ENCODE measurements at places on chromosomes 4 and X.

DNA sequence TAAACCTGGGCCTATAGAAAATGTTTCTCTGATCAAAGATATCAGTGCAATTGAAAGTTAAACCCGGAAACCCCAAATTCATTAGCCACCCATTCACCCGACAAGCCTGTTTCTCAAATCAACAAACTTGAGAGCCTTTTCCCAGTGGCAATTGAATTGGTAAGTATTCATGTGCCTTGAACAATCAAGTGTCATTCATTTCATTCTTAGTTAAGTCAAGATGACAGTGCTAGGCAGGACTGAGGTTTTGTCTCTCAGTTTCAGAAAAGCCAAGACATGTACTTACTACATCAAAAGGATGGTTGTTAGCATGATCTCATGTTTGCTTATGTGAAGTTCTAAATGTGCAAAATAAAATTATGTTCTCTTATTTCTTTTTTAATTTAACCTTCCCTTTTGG, 32.3 kb downstream of the CC2D2A start:
- DNase-seq, result no peak

DNA sequence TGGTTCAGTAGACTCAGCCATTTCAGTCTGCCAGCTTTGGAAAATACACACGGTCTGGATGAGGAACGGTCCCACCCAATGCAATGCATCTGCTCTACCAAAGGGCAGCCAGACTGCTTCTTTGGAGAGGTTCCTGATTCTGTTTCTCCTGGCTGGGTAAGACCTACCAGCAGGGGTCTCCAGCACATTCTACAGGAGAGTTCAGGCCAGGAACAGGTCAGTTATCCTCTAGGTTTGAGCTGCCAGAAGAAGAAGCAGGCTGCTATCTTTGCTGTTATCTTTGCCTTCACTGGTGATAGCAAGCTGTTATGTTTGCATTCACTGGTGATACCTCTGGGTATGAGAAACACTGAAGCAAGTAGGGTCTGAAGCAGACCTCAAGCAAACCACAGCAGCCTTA, 45.5 kb upstream of the PBDC1 start:
- no peak for DNase-seq

GRCh38 chr4:152673489-152673888, 6.3 kb downstream of the TMEM154 start:
- no peak for DNase-seq

GRCh38 chrX:1558761-1559468, 21.9 kb upstream of the P2RY8 start:
- no peak for DNase-seq

- DNase-seq, result no peak
Observed at GRCh38 chrX:49746306-49746705, 50.5 kb upstream of the PAGE1 start.

DNA sequence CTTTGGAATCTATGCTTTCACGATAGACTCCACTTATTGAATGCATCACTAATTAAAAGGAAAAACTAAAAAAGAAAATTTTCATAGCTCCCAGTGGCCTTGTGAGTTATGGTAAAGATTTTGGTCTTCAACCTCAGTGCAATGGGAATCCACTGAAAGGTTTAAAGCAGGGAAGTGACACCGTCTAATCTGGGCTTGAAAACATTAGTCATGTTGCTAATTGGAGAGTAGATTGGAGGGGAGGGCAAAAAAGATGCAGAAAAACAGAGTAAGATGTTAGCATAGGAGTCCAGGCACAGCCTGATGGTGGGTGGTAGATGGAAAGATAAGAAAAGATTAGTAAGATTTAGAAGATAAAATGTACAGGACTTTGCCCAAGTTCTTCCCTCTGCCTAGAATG, 633.1 kb upstream of the FTHL17 start:
- no peak for DNase-seq

GRCh38 chr4:6123116-6123515, 77.2 kb downstream of the JAKMIP1 start:
- DNase-seq, result no peak

- DNase-seq, result no peak
Observed at GRCh38 chr4:174474457-174475075, 47.7 kb downstream of the HPGD start.

DNA sequence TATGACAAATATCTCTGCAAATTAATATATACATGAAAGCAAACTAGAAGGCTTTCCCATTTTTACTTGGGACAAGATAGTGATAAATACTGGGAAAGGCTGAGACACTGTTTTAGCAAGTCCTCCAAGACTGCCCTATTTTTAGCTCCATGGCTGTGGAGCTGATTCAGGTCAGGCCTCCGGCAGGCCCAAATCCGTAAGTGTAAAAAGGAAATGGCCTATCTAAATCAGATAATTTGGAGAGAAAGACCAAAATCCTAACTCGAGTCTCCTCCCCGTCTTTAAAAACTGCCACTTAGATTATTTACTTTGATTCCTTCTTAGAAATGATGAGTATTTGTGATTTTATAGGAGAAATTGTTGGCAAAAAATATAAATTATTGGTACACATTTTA, 2.9 kb downstream of the OTUD4 start:
- no peak for DNase-seq

DNA sequence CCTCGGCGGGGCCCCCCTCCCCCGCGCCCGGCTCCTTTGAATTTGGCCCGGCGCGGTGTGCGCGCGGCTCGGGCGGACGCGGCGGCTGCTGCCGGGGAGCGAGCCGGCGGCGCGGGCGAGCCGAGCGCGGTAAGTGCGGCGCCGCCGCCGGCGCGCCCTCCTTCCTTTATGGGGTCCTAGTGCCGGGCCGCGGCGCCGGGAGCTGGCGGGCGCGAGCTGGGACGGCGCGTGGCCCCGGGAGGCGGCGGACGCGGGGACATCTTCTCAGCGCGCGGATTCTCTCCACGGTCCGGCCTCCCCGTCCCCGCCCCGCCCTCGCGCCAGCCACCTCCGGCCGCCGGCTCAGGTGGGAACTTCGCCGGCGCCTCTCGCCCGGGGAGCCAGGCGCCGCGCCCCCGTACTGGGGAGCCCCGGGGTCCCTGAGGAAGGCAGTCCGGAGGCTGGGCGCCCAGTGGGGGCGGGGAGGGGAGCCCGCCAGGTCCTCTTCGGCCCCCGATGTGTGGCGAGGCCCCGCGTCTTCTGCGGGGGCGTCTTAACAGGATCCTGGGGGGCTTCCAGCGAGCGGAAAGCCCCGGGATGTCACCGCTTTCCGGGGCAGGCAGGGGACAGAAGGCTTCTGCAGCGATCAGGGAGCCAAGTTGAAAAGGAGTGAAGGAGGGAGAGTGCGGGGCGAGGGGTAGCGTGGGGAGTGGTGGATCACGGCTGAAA, 98.4 kb upstream of the TENM3 start:
- peak; percentile 79 for DNase-seq

DNA sequence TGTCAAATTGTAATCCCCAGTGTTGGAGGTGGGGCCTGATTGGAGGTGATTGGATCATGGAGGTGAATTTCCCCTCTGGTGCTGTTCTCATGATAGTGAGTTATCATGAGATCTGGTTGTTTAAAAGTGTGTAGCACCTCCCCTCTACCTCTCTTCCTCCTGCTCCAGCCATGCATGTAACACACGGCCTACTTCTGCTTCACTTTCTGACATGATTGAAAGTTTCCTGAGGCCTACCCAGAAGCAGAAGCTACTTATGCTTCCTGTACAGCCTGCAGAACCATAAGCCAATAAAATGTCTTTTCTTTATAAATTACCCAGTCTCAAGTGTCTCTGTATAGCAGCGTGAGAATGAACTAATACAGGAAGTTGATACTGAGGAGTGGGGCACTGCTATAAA, 61.7 kb upstream of the DDX60 start:
- no peak for DNase-seq

DNA sequence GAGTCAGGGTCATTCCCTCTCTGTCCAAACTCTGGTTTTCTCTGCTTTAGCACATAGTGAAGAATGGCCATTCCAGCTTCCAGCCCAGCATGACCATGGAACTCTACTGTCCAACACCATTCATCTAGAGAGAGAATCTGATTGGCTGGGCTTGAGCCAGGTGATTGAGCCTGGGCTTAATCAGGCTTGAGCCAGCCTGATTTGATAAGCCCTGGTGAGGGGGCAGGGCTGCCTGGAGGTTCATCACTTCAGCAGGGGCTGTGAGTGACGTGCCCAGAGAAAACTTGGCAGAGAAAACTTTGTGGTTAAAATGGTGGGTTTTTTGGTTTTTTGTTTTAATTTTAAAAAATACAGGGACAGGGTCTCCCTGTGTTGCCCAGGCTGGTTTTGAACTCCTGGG, 62.5 kb downstream of the KIAA0232 start:
- no peak for DNase-seq

GRCh38 chr4:120018786-120019185, 47.9 kb downstream of the MAD2L1 start:
- no peak for DNase-seq

- no peak for DNase-seq
Observed at GRCh38 chr4:24160358-24160757, 270.5 kb upstream of the PPARGC1A start.

GRCh38 chr4:74675673-74676279, 118.5 kb downstream of the BTC start:
- DNase-seq, result no peak

DNA sequence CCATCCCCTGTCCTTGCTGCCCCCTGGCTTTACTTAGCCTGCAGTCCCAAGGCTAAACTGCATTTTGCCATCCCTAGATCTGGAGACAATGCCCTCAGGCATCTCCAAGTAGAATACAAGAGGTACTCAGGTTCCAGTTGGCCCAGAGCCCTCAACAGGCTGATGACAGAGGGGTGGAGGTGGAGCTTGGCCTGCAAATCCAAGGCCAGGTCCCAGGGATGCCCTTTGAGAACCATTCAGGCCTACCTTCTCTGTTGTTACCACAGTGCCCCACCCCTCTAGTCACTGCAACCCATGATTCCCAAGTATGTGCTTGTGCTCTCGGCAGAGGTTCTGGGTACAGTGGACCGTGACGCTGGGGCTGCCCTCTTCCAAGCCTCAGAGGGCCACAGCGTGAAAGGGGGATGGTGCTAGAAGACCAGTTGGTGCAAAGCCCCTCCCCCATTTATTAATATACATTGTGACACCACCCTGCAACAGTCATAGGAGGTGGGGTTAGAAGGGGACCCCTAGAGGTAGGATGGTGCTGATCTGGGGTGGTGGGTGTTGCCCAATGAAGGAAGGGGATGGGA, 6.4 kb upstream of the UBA1 start:
- DNase-seq, result no peak

DNA sequence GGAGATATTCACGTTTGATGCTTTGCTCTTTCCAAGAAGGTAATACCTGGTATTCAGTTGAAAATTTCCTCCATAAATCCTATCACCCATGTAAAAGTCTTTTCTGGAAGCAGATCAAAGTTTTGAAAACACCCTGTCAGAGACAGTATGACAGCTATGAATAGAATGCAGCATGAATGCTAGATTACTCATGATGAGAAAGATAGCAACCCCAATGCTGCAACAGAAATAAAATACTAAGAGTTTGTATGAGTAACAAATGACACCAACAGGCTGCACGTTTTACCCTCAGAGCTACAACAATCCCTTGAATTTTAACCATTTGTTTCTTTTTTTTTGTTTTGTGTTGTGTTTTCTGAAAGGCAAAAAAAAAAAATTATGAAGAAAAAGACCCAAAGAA, 108.6 kb downstream of the ARHGAP6 start:
- DNase-seq, result no peak

- DNase-seq, result no peak
Observed at GRCh38 chrX:10564484-10564883, 55.9 kb downstream of the MID1 start.

GRCh38 chrX:73877687-73878086, 314.7 kb downstream of the CHIC1 start:
- DNase-seq, result no peak

- no peak for DNase-seq
Observed at GRCh38 chrX:39456894-39457604, 640.7 kb downstream of the BCOR start.

DNA sequence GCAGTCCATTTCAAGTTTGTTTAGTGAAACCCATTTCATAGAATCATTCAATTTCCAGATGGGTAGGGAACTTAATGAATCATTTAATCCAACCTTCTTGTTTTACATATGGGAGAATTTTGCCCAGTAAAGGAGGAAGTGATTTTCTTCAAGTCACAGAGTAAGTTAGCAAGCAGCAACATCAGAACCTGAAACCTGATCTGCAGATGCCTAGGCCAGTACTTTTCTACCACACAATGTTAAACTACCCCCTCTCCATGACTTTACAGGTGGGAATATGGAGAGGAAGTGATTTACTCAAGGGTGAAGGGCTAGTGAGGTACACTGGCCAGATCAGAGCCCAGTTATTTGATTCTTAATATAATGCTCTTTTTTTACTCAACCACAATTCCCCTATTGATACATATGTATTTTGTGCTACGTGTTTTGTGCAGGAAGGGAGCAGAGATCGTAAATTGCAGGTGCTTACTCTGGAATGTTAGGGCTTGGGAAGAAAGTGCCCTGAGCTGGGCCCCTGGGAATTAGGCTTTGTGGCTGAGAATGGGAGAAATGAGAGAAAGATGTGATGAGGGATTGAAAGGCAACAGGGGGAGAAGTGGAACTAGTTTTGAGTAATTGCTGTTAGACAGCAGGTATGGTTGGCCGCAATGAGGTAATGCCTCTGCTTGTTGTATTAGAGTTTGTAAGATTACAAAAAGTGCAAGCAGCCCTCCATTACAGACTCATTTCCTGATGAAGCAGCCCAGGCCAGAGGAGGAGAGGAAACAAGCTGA, 6.8 kb downstream of the LHFPL1 start:
- DNase-seq, result no peak

GRCh38 chr4:16023776-16024408, 59.9 kb downstream of the PROM1 start:
- no peak for DNase-seq

- no peak for DNase-seq
Observed at GRCh38 chr4:32199639-32200038, 1479.5 kb downstream of the PCDH7 start.

DNA sequence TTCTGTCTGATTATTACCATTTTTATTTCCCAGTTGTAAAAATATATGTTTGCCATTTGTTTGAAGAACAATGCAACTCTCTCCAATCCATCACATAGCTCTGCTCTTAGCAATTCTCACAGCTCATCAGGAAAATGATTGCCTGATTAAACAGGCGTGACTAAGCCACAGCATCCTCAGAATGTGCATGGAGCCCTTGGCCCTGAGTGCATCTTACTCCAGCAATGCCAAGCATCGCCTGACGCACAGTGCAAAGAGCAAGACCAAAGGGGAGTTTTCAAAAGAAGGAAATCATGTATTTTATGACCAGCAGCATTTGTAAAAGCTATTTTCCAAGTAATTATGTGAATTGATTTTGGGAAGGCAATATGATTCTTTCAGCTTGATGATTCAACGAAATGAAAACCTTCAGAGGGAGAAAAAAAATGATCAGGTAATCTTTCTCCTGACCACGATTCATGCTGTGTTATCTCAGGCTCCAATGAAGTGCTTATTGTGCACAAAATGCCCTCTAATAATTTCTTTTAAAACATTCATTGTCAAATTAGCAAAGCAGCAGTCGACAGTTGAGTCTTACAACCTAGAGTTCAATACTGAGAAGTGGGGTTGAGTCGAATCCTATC, 138.0 kb upstream of the FAM9B start:
- DNase-seq, result no peak
